Stimulated activated CD4-positive, alpha-beta T cell treated with anti-CD3 and anti-CD28 coated beads, Interleukin-1b, Interleukin-23, amount 100 ng/mL, for 4 hours (primary cell): ENCODE measurements at places on chromosomes 6 and 20.

GRCh38 chr20:7829776-7830175 is 110.5 kb downstream of the HAO1 start:
- no peak for DNase-seq

DNA sequence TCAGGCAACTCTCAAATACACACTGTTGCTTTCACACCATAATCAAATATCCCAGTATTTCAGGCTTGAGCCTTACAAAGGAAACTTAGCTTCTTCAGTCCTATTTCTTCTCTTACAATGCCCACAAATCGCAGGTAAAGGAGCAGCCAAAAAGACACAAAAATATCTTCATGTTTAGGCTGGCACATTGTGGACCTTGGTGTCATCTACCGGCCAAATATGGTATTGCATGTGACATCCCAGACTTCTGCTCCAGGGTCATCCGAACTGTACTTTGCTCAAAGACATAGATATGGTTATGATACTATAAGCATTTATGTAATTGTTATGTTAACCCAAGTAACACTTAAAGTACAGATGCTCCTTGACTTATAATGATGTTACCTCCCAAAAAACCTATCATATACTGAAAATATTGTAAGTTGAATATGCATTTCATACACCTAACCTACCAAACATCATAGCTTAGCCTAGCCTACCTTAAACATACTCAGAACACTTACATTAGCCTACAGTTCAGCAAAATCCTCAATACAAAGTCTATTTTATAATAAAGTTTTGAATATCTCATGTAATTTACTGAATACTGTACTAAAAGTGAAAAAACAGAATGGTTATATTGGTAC is 4.6 kb downstream of the OR2H2 start:
- DNase-seq = peak; percentile 22

DNA sequence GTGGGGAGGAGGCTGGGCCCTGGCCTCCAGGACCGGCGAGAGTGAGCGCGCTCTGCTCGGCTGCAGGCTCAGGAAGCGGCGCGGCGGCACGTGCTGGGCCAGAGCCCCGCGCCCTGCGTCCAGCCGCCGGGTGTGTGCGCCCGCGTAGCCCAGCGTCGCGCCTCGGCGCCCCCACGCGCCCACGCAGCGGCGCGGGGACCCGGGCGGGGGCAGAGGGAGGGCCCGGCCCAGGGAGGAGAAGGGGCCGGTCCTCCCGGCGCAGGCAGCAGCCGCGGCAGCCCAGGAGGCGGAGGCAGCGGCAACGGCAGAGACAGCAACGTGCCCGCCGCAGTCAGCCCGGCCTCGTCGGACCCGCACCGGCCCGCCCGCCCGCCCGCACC is at the start of gene EYA2:
Gene EYA2, plus strand, starts transcription at position 265 of the 380 bp plus-strand sequence. CDS start 95,168 bp downstream, outside the sequence.
- no peak for DNase-seq

- DNase-seq = no peak
These were observed 9.6 kb upstream of the PLG start for GRCh38 chr6:160692369-160692959.

- DNase-seq = no peak
These were observed 54.2 kb downstream of the BCAS4 start for GRCh38 chr20:50848846-50849673.

DNA sequence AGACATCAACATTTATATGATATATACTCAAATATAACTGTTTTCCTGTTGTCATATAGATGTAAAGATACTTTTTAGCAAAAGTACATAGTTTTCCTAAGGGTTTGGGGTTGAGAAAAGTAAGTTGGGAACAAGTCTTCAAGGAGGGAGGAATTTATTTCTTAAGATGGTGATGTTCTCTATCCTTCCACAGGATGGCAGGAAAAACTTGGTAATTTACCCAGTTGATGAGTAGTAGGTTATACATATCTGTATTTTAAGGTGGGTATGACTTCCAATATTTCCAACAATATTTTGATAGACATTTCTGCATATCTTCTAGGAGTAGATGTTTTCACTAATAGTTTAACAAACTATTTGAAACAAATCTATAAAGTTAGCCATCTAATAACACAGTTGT is 254.4 kb downstream of the RIMS1 start:
- DNase-seq = no peak

DNA sequence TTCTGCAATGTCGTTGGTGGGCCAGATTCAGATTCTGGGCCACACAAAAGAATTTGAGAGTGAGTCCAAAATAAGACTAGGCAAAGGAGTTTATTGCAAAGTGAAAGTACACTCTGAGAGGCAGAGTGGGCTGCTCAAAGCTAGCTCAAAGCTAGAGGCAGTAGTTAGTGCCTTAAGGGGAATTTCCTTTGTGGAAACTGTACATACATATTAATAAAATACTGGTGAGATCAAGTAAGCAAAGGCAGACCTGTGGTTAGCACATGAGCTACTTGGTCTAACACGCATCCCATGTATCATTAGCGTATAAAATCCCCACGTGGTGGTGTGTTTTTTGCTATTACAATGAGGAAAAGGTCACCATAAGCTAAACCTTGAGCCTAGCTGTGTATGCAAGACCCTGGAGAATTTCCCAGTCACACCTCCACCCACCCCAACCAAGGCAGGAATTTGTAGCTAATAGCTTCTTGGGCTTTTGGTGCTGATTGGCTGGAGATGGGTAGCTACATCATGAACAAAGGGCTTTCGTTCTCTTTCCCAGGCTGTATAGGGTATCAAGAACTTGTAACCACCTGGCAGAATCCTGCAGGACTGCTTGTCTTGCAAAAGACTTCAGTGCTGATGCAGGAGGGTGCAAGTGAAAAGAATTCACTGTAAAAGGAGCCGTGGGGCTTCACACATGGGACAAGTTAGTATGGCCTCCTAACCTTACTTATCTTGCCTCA is 14.7 kb upstream of the TRIM26 start:
- DNase-seq = no peak
